Activated CD4-positive, alpha-beta T cell treated with anti-CD3 and anti-CD28 coated beads, Interleukin-2, amount 50 U/mL, for 4 hours (primary cell): ENCODE measurements at places on chromosomes 13 and 19.

GRCh38 chr13:100334214-100334613 lies 245.3 kb downstream of the PCCA start:
- no peak for DNase-seq

GRCh38 chr19:55641426-55642152 lies 787 bp downstream of the ZNF580 start:
- DNase-seq: no peak

DNA sequence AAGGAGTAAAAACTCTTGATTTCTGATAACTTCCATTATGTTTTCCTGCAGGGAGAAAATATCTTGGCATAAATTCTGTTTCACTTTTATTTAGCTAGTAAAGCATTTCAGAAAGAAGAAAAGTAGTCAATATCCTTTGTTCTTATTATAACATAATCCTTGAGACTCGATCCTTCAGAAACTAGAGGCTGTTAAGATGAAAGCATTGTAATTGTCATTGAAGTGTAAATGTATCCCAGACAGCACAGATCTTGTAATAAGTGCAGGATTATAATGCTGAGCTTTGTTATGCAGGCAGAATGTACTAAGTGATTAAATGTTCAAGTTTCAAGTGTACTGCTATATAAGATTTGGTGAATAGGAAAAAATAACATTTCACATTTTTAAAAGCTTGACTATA lies 225.2 kb upstream of the ATXN8OS start:
- no peak for DNase-seq

DNA sequence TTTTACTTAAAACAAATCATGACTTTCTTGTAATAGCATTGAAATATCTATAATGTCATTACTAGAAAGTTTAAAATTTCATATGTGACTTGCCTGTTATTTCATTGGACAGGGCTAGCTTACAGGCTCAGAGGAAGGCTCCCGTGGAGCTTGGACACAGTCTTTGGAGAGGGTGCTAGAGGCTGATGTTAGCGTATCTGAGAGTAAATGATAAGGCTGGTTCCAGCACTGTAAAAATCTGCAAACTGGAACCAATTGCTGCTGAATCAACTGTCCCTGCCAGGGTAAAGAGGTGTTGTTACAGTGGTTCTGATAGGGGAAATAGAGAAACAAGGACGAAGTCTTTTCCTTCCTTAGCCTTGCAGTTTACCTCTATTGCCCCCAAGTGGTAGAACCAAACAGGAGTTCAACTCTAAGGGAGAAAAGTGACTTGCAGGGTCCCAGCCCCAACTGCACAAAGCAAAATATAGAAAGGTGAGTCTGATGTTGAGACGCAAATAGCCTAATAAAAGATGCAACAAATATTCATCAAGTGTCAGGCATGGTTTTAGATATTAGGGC lies 901.7 kb downstream of the DIAPH3 start:
- no peak for DNase-seq

DNA sequence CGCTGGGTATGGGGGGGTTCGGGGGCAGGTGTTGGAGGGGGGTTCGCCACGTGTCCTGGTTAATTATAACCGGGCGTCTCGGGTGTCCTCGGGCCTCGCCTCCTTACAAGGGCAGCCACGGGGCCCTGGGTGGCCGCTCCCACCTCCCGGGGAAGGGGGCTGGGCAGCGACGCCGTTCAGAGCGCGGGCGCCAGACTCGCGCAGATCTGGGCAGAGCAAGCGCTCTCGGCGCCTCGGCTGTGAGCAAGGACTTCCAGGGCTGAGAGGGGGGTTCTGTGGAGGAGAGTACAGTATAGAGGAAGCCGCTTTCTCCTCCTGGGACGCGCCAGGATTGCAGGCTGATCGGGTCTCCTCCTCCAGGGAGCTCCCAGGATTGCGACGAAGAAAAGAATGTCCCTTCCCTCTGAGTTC lies 1.0 kb upstream of the CKM start:
- DNase-seq: no peak

DNA sequence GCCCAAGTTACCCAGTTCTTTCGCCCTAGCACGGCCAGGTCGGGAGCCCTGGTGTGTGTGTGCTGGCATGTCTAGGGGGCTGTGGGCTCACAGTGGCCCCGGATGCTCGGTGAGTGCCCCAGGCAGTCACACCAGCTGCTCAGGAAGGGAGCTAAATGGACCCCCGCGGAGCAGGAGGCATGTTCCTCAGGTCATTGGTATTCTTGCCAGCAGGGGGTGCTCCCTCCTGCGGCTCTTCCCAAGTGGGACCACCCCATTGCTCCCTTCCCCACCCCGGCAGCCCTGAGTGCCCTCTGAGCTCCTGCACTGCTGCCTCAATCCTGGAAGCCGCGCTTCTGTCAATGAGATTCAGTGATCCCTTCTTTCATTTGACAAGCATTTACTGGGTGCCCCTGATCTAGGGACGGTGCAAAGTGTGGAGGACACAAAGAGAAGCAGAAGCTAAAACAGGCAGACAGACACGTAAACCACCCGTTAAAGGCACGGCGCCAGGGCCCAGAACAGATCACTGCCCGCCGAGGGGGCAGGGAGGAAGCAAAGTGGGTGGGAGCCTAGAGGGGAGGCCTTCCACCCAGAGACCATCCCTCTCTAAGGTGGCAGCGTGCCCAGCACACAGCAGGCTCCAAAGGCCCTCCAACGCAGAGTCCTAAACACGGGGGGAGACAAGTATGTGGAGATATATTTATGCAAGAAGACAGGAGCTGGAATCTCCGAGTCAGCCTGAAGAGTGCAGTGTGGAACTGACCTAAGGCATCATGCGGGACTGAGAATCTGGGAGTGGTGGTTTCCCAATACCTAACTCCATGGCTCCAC lies 5.2 kb upstream of the ADPRHL1 start:
- no peak for DNase-seq

DNA sequence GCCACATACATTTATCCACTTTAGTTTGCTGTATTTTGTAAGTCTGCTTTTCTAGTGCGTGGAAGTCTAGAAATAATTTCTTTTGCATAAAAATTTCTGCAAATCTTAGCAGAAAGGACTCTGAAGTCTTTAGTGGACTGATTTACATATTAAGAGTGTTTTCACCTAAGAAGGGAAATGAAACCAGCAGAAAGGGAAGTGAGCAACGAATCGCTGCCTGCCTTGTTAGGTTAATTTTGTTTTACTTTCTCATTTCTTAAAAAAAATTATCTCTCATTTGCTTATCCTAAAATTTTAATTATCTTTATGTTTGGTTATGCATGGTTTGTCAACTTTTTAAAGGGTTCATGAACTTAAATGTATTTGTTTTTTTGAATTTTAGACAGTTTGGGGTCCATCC lies 767 bp upstream of the GPR18 start:
- no peak for DNase-seq

DNA sequence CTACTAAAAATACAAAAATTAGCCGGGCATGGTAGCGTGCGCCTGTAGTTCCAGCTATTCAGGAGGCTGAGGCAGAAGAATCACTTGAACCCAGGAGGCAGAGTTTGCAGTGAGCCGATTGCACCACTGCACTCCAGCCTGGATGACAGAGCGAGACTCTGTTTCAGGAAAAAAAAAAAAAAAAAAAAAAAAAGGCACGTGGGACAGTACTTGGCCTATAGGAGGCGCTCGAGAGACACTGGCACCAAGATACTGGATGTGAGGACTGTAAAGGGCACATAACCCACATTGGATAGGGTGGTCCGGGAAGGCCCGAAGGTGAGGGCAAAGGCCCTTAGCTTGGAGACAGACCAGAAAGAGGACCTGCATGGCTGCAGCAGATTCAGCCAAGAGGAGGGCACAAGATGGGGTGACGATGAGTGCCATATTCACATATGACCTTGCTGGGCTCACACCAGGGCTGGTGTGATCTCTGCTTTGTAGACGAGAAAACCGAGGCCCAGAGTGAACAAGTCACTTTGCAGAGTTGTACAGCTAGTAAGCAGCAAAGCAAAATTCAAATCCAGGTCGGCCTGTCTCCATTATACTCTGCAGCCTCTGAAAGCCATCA lies 89.4 kb downstream of the DPF1 start:
- DNase-seq: no peak

- no peak for DNase-seq
Measured at GRCh38 chr19:15337202-15337601, 4.9 kb upstream of the BRD4 start.

DNA sequence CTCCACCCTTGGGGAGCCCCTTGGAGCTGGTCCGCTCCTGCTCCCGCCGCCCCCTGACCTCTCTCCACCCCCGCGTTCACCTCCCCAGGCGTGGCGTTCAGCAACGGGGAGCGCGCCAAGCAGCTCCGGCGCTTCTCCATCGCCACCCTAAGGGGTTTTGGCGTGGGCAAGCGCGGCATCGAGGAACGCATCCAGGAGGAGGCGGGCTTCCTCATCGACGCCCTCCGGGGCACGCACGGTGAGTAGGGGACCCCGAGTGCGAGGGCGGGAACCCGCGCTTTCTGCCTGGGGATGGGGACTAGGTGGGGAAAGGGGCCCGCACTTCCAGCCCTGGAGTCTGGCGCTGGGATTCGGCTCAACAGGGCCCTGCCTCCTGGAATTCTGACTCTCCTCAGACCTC lies 1.7 kb downstream of the CYP2A13 start:
- DNase-seq: no peak

- DNase-seq: no peak
Measured at GRCh38 chr19:7645656-7646425, 8.9 kb downstream of the STXBP2 start.

- no peak for DNase-seq
Measured at GRCh38 chr19:49613374-49613773, 22.4 kb downstream of the PRR12 start.
